ENCODE measurements at places on chromosomes 12 and 14.
A peak's percentile ranks its signal among the peaks of the same experiment; 100 is the strongest.

- DNase-seq: no peak
Measured at GRCh38 chr12:1552911-1553491, 41.4 kb downstream of the FBXL14 start.

- DNase-seq: peak; percentile 78
Measured at GRCh38 chr12:75656648-75657047, 145.2 kb upstream of the KRR1 start.

DNA sequence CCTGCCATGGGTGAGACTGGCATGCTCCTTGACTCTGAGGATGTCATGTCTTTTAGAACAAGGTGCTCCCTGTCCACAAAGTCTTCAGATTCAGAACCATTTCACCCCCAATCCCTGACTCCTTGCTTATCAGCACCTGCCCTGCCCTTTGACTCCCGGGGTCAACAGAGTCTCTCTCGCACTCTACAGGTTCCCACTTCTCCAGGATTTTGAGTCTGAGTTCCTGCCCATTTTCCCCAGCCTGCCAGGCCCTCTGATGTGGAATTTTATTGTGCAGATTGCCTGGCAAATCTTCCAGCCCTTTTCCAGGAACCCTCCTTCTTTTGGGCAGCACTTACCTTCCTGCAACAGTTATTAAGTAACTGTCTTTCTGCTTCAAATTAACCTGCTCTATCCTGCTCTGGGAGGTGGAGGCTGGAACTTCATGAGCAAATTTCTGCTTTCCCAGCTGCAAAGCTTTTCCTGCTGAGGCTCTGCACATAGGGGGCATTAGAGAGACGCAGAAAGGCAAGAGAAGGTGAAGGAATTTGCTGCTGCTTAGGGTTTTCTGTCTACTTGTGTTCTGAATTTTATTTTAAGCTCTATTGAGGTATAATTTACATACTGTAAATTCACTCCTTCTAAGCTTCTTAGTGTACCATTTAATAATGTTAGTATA, 259.1 kb downstream of the PCNX1 start:
- no peak for DNase-seq

DNA sequence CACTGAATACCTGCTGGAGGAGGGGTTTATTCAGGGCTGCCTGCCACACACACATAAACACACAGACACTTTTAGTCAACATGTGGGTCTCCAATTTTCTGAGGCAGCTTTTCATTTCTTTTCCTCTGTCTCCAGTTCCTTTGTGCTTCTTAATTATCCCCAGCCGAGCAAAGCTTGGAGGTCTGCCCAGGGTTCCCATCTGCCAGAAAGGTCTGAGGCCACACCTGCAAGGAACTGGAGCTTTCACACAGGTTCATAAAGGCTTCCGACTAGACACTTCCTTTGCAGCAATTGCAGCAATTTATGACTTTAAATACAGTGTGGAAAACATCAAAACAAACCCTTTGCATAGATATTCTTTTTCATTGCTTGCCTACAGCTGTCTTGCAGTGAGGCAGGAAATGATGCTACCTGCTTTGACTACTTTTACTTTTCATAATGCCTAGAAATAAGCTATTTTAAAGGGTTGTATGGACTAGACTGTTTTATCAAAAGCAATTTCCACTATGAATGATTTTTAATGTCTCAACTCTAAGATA, 1318.9 kb downstream of the AACS start:
- no peak for DNase-seq

GRCh38 chr12:102371165-102371564, 109.2 kb downstream of the IGF1 start:
- DNase-seq: no peak

GRCh38 chr12:75710361-75711069, 199.1 kb upstream of the KRR1 start:
- no peak for DNase-seq

DNA sequence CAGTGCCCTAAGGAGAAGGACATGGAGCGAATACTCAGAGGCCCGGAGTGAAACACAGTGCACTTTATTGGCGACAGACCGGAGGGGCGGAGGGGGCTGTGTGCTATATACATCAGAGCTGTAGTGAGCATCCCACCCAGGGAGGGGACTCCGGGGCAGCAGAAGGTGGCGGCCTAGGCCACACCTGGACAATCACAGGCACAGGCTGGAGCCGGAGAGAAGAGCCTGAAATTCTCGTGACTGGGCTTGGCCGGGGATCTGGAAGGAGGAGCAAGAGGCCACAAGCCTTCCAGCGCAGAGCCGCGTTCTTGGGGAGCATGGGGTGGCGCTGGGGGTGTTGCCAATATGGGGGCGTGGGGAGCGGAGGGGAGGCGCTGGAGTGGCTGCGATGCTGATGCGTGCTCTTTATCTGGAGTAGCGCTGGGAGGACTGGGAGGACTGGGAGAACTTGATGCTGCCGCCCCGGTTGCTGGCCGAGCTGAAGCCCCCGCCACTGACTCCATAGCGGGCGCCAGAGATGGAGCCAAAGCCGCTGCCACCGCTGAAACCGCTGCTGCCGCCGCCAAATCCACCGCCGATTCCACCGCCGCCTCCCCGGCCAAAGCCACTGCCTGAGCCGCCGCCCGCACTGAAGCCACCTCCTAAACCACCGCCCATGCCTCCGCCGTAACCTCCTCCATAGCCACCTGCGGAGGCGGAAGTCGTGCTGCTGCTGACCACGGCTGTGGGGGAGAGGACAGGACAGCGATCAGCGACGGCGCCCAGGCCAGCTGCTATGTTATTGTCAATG, 6.1 kb downstream of the KRT3 start:
- DNase-seq: no peak

GRCh38 chr14:38357557-38357956, 101.7 kb upstream of the CLEC14A start:
- DNase-seq: peak; percentile 52

GRCh38 chr12:7134396-7135166, 4.4 kb downstream of the CLSTN3 start:
- DNase-seq: no peak

DNA sequence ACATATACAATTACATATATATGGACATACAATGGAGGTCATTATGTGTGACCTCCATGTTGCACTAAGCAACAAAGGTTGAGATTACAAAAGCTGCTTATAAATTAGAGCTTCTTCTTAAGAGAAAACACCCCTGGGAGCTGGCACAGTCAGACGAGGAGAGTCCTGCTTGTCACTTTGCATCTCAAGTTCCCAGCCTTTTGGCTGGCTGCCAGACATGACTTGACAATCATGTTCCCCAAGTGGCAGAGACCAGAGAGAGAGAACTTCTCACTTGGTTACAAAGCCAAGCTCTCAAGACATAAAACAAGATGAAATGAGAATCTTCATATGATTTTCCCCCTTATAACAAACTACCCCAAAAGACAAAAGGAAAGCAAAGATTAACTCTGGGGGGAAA, 8.5 kb upstream of the SYNJ2BP start:
- no peak for DNase-seq

DNA sequence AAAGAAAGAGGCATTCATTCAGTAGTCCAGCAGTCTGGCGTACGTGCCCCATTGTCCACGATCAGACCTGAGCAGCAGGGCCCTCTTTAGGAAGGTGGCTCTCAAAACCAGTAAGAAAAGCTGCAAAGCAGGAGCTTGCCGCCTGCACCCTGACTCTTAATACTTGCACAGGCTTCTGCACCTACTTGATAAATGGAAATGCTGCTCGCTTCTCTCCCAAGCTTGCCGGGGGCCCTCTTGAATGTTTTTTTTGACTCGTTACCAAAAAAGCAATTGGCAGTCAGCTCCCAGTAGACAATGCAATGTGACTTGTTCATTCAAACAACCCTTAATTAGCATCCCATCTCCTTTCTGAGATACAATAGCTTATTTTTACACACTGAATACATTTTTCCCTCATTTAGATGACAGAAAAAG, 27.2 kb upstream of the PTPRB start:
- no peak for DNase-seq

DNA sequence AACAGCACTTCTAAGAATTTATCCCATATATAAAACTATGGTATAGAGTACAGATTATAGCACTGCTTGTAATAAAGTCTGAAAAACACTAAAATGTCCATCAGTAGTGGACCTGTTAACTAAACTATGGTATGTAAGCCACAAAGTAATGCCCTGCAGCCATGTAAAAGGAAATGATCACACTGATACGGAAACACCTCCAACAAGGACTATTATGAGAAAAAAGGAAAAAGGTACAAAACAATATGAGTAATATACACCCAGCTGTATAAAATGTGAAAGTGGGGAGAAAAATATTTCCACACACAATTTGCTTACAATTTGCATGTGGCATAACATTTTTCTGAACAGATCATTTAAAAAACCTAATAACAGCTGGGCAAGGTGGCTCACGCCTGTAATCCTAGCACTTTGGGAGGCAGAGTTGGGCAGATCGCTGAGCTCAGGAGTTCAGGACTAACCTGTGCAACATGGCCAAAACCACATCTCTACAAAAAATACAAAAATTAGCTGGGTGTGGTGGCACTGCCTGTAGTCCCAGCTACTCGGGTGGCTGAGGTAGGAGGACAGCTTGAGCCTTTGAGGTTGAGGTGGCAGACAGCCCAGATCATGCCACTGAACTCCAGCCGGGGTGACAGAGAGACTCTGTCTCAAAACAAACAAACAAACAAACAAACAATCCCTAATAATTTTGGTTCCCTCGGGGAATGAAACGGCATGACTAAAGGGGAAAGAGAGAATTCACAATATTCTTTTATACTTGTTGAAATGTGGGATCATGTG, 250.5 kb downstream of the MED13L start:
- DNase-seq: no peak

GRCh38 chr12:76554405-76555230, 5.0 kb downstream of the OSBPL8 start:
- no peak for DNase-seq

DNA sequence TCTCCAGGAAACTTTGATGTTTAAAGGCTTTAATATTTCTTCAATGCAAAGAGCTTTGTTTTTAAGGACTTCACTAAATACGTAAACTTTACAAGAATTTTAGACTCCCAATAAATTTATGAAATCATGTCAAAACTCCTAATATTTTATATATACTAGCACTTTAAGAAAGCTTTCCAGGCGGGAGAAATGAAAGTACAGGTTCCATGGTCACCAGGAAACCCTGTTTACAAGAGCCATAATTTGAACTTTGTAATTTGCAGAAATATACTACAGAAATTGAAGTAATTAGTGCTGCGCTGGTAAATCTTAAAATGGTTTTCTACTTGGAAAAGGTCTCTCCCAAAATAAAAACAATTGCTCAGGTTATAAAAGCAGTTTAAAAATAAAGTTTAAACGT, 8.8 kb downstream of the CCDC92 start:
- no peak for DNase-seq
